ENCODE measurements at places on chromosomes 13 and 19.

DNA sequence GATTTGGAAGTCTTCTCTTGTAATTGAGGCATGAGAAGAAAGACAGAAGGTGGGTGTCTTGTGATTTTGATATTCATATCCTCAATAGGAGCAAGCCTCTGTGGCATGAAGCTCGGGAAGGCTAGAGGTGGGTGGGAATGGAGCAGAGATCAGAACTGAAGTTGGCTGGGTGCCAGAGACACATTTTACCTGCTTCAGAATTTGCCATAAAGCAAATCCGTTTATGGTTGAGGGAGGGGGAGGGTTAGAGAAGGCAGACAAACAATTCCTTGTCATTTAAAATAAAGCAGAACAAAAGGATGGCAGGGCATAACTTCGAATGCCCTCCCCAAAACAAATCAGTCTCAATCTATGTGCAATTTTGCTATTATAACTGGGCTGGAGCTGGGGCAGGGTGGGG is 305.9 kb downstream of the KLF5 start:
- no peak for DNase-seq

- DNase-seq = no peak
These were observed 12.7 kb downstream of the SUGT1 start for GRCh38 chr13:52665325-52665724.

GRCh38 chr19:19538061-19538784 is at the start of gene CILP2:
TSS of gene CILP2 (plus strand) at chr19:19538265. CDS start at chr19:19538350, 85 bp downstream.
- no peak for DNase-seq

- DNase-seq = no peak
These were observed 32.2 kb downstream of the ZNF136 start for GRCh38 chr19:12194827-12195731.

DNA sequence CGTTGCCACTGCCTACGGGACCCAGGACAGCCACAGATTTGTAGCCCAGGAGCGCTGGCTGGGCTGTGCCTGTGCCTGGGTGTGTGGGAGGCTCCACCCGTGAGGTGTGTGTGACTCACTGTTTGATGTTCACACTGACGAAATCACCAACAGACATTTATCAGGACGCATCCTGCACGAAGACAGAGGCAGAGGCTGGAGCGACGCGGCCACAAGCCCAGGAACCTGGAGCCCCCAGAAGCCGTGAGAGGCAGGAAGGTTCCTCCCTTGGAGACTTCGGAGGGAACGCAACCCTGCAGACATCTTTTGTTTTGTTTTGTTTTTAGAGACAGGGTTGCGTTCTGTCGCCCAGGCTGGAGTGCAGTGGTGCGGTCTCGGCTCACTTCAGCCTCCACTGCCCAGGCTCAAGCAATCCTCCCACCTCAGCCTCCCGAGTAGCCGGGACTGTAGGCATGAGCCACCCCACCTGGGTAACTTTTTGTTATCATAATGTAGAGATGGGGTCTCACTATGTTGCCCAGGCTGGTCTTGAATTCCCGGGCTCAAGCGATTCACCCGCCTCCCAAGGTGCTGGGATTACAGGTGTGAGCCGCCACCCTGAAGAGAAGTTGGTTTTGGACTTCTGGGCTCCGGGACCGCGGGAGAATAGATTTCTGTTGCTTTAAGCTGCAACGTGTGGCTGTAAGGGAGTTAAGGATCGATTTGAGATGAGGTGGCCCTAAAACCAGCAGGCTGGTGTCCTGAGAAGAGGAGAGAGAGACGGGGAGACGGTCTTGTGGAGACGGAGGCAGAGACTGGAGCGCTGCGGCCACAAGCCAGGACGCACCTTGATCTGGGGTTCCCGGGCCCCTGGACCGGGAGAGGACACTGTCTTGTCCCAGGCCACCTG is 24.9 kb upstream of the WDR18 start:
- no peak for DNase-seq

DNA sequence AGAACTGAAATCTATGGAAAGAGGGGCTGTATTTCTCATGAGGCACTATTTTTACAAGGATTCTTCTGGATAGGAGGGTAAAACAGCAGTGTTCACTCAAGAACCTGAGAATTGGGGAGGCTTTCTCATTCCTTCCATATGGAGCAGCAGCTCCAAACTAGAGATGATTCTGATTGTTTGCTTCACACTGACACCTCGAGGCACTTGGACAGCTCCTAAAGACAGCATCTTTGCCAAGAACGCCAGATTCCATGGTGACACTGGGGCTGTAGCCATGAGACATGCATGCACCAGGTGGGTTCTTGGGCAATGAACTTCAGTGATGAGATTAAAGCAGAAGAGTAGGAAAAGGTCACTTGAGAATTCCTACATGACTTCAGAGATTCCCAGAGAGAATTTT is 361.5 kb upstream of the HTR2A start:
- DNase-seq = no peak

- DNase-seq = no peak
These were observed 3.5 kb upstream of the ZNF358 start for GRCh38 chr19:7512400-7512851.

GRCh38 chr13:62563251-62563650 is 1147.6 kb upstream of the PCDH20 start:
- DNase-seq = no peak

- DNase-seq = no peak
These were observed 6.5 kb downstream of the MAB21L1 start for GRCh38 chr13:35469806-35470525.

GRCh38 chr19:7506385-7507328 is 9.2 kb upstream of the ZNF358 start:
- DNase-seq = no peak

Measured in GM12892 (cell line).